ENCODE measurements at places on chromosomes 12 and 14.

- no peak for DNase-seq
These were observed 17.5 kb downstream of the CAMKK2 start for GRCh38 chr12:121279071-121279375.

- DNase-seq: no peak
These were observed 58.3 kb downstream of the ANAPC7 start for GRCh38 chr12:110345176-110345661.

DNA sequence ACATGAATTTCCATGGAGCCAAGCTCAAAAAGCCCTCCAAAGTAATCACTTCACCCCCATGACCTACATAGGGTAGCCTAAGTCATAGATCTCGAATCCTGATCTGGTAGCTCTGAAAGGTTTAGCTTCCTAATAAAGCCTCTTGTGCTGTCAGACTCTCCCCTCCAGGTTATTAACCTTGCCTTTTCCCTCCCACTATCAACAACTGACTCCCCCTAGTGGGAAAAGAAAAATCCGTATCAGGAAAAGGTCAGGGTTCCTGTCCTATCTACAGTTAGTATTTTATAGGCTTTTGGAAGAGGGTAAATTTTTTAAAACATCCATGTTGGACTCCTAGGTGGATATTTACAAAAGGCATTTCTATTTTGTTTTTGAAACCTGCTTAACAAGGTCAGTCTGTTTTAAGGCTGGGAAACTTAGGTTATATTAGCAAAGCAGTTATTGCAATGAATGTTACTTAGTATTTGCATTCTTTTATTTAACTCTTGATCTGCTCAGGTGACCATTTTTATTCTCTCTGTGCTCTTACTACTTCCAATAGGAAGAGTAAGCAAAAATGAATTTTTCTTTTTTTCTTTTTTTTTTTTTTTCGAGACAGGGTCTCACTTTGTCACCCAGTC lies 8.0 kb downstream of the YY1 start:
- peak; percentile 69 for DNase-seq

GRCh38 chr14:85279407-85279806 lies 250.5 kb upstream of the FLRT2 start:
- DNase-seq: no peak

GRCh38 chr12:54017878-54018467 lies 9.2 kb downstream of the HOXC8 start:
- DNase-seq: no peak

- no peak for DNase-seq
These were observed 413.6 kb downstream of the GXYLT1 start for GRCh38 chr12:41731061-41731460.

DNA sequence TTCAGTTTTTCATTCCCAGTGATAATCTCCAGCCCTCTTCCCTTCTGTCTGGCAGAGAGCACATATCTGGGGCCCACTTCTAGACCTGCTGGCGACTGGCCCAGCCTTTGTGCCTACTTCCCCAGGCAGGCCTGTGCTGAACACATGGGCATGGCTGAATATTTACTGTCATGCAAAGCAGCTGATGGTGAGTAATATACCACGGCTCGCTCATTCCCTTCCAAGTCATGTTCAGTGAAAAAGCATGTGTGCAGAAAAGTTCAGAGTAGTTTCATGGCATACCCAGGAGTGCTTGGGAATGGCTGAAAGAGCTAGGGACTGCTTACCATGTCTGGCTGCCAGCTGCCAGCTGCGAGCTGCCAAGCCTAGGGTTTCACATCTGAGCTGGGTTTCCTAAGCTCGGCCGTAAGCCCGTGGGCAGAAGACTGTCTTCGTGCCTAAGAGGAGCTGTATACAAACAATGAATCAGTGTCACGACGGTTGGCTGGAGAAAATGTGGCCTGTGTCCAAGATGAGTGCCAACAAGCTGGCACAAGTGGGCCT lies 179.9 kb upstream of the PELI2 start:
- DNase-seq: no peak

- DNase-seq: no peak
These were observed 48.9 kb upstream of the DYRK2 start for GRCh38 chr12:67599691-67600090.

- DNase-seq: no peak
These were observed 92.9 kb downstream of the HMGA2 start for GRCh38 chr12:65916991-65917695.

GRCh38 chr12:50589650-50590435 lies 85.1 kb downstream of the DIP2B start:
- DNase-seq: no peak
